ENCODE measurements at places on chromosomes 2 and 18.
A peak's percentile ranks its signal among the peaks of the same experiment; 100 is the strongest.

DNA sequence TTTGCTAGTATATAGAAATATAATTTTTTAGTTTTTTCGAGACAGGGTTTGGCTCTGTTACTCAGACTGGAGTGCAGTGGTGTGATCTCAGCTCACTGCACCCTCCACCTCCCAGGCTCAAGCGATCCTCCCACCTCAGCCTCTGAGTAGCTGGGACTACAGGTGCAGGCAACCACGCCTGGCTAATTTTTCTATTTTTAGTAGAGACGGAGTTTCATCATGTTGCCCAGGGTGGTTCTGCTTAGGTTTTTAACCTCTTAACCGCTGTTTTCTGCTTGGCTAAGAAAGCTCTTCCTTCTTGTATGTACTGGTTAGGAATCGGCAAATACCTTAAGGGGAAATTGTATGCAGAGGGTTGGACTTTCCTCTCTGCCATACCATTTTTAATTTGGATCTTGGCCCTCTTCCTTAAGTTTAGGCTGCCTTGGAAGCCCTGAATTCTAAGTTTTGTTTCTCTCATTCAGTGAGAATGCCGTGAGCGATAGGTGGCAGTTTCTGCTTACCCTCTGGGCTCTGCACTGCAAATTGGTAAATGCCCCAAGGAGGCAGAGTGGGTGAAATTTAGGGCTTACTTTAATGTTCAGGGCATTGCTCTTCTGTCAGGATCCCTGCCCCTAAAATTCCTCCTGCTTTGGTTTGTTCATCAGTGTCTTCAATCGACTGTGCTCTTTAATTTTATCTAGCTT lies 32.3 kb downstream of the EML6 start:
- DNase-seq = no peak

GRCh38 chr2:59932341-59932740 lies 621.1 kb downstream of the BCL11A start:
- no peak for DNase-seq

GRCh38 chr2:16129716-16130540 lies 189.6 kb downstream of the MYCN start:
- no peak for DNase-seq

DNA sequence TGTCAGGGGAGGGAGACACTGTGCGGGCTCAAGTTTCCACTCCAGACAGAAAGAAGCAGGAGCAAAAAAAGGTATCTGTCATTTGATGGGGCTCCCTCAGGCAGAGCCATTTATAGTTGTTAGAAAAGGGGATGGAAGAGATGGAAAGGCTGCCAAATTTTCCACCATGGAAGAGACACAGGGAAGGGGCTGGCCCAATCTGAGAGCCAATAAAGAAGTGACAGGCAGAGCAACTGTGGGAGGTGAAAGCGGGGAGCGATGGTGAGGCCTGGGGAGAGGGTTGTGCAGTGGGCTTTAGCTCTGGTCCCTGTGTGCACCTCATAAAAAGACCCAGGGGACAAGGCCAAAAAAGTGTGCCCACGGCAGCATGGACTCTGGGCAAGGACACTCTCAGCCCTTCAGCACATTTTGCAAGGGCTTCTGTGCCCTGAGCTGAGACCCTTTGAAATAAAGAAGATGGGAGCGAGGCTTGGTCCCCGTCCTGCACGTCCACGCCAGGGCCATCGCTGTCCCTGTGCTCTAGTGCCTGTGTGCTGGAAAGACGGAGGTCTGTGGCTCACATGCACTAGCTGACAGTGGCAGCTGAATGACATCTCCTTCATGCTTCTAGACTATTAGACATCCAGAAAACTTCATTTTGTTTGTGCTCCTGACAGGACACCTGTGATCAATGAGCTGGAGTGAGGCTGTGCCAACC lies 456.7 kb upstream of the HS6ST1 start:
- no peak for DNase-seq

DNA sequence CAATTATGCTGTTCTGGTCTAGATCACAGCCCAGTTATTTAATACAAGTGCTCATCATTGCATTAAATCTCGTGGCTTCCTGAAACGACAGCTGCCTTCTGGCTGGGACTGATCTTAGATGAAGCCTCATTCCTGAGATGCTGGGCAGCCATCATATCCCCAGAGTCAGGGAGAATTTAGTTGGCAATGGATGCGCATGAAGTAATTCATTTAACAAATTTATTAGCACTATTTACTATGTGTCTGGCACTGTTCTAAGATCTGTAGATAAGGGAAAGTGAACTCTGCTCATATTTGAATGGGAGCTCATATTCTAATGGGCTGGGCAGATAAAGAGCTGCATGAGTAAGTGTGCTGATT lies 244.7 kb downstream of the KCNS3 start:
- no peak for DNase-seq

DNA sequence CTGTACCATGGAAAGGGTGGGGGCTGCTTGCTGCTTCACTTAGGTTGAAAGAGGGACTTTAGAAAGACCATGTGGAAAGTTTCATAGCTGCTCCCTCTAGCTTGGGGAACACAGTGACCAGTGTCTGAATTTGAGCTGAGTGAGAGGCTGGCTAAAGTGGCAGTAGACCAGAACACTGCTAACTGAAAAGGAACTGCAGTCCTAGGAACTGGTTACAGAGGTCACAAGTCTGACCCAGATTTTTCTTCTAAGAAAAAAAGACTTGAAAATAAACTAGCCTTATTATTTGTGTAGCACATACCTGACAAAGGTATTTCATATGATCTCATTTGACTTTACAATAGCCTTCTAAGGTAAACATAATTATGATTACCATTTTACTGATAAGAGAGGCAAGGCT lies 153.6 kb downstream of the FSHR start:
- DNase-seq = no peak

DNA sequence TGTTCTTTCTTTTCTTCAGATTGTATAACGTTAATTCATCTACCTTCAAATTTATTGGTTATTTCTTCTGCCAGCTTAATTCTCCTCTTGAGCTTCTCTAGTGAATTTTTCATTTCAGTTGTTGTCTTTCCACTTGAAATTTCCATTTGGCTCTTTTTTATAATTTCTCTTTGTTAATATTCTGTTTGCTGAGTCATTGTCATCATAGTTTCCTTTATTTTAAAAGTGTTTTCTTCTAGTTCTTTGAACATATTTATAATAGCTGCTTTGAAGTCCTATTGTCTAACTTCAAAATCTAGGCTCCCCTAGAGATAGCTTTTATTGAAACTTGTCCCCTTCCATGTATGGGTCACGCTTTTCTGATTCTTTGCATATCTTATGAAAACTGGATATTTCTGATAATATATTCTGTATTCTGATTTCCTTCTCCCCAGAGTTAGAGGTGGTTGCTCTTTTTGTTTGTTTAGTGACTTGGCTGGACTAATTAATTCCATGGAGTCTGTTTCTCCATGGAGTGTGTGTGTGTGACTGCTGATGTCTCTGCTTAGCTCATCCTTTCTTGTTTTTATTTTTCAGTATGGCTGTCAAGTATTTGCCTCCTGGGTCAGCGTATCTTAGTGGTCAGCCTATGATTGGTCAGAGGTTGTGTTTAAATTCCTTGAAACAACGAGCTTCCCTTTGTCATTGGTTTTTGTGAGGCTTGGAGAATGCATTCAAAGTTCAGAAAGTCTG lies 47.6 kb downstream of the DIS3L2 start:
- no peak for DNase-seq

DNA sequence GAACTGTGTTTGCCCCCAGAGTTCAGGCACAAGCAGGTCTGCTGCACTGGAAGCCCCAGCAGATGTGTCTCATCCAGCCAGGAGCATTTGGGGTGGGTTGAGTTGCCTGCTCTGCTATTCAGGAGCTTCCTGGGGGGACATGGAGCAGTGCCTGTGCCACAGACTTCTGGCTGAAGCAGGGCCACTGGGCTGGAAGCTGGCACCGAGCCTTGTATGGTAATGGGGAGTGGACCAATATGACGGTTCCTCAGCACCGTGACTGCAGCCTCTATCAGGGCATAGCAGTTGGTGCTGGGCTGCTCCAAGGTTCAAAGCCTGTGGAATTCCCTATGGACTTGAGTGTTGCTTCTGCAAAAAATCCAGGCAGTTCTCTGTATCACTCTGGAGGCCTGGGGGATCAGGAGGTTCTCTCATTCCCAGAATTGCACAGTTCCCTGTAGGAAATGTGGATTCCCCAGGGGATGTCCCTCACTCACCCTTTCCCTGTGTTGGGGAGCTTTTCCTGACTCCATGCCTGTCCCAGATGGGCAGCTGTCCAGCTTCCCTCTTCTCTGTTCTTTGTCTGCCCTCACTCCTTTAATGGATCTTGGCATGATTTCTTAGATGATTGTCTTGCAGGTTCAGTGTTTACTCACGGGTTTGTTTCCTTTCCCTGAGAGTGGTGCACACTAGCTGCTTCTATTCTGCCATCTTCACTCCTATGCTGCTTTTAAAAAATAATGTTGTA lies 37.2 kb upstream of the THSD7B start:
- no peak for DNase-seq

GRCh38 chr18:8982416-8983183 lies 119.9 kb upstream of the NDUFV2 start:
- no peak for DNase-seq

GRCh38 chr2:181563101-181563692 lies 93.7 kb downstream of the CERKL start:
- no peak for DNase-seq

GRCh38 chr2:62222674-62223073 lies 26.8 kb downstream of the B3GNT2 start:
- DNase-seq = no peak

DNA sequence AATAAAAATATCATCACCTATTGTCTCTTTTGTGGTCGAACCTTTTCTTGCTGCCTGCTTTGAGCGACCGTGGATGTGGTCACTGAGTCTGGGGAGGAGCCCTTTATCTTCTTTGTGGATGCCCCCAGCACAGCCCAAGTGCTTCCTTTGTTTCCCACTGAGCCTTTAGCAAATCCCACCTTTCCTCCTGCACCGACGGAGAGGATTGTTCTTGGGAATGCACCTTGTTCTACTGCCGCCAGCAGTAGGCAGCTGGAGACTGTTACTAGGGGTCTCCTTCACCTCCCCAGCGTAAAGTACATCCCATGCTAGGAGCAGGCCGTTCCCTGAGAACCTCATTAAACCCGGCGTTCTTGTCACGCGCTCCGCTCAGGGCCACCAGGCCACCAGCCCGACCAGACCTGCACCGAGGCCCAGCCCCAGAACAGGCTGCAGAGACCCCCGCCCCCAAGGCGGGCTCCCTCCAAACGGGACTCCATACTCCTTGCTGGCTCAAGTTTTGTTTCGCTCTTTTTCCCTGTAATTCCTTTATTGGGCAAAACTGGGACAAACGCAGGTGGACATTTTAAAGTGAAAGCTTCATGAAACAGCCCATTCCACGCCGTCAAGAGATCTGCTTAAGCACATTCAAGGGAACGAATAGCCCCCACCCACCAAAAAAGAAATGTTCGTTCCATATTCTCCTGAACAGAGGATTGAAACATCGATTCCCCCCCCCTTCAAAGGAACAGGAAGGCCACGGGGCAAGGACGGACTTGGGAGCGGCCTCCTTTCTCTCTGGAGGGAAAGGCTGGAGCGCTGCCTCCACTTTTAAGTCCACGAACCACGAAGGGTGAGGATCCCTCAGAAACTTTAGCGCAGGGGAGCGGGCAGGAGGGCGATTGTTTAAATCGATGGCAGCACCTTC lies 1.1 kb upstream of the MAT2A start:
- peak; percentile 38 for DNase-seq

GRCh38 chr2:219452361-219453317 lies 18.0 kb downstream of the SPEG start:
- no peak for DNase-seq

DNA sequence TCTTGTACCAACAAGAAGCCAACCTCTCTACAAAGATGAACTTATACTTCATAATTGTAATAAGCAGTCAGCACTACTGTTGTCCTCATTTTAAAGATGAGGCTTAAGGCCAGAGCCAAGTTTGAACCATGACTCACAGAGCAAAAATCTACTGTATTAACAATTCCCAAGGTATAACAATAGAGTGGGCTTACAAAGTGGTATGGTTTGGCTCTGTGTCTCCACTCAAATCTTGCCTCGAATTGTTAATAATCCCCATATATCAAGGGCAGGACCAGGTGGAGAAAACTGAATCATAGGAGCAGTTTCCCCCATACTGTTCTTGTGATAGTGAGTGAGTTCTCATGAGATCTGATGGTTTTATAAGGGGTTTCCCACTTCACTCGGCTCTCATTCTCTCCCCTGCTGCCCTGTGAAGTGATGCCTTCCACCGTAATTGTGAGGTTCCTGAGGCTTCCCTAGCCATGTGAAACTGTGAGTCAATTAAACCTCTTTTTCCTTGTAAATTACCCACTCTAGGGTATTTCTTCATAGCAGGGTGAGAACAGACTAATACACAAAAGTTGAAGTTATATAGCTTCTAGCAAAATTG lies 19.5 kb downstream of the MRPL44 start:
- no peak for DNase-seq

GRCh38 chr2:8876628-8877027 lies 39.2 kb upstream of the KIDINS220 start:
- no peak for DNase-seq

GRCh38 chr18:59911600-59911999 lies 11.8 kb downstream of the PMAIP1 start:
- DNase-seq = no peak

GRCh38 chr2:188466761-188467160 lies 175.1 kb downstream of the GULP1 start:
- DNase-seq = no peak

GRCh38 chr2:12950957-12951656 lies 234.4 kb downstream of the TRIB2 start:
- DNase-seq = no peak

DNA sequence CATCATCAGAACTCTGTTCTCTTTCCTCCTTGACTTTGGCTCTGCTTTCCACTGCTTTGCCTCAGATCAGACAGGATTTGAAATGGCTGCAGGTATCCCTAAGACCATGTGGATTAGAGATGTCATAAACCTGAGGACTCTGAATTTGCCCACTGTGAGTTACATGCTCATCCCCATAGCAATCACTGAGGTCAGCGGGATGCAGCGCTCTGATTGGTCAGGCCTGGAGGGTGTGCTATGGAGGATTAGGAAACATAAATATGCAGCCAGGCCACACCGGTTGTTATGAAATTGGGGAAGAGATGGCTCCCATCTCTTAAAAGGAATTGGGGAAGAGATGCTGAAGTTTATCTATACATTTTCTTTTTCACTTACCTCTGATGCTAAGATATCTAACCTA lies 73.7 kb upstream of the DNAJC10 start:
- DNase-seq = peak; percentile 25

DNA sequence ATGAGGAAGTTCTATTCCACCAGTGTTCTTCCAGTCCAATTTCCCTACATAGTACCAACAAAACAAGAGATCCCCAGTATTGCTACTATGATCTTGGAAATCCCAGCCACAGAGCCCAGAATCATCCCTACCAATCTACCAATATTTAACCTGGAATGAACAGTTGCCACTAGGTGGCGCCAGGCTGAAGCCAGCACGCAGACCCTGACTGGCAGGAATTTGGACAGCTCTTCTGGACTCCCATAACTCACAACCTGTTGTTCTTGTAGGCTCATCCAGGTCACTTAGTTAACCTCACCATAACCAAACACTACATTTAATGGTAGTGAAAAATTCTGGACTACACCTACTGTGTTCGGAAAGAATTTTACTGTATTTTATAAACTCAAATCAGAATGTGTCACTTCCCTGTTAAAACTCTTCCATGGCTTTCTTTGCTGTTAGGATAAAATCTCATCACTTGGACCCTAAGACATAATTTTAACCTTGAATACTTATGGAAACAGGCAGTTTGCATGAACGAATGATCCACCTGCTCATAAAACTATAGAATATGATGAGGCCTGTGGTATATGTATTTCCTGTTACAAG lies 59.8 kb upstream of the SLC38A11 start:
- DNase-seq = peak; percentile 36

- no peak for DNase-seq
Observed at GRCh38 chr2:205474741-205475415, 207.4 kb upstream of the NRP2 start.

All from activated T-cell treated with anti-CD3 and anti-CD28 coated beads, Interleukin-2, amount 50 U/mL, for 1 hour (primary cell).